ENCODE measurements at places on chromosomes 13 and 19. TPM values are rescaled to one million over a fixed set of nuclear protein-coding genes. Genes with fewer than 3 reads are reported as not detected.

Gene ZNF274
- total RNA-seq = 15.3 TPM

Gene SIGLEC7
- not detected for total RNA-seq

Gene IGFL3
- 0.32 TPM for total RNA-seq

Gene ZNF565
- total RNA-seq = 5.5 TPM

Gene WASF3
- total RNA-seq = 14.0 TPM

Gene ZNF836
- 3.5 TPM for total RNA-seq

Gene ZNF667
- total RNA-seq = 1.8 TPM

Gene IL4I1
- 8.2 TPM for total RNA-seq

Gene ZNF850
- 3.9 TPM for total RNA-seq

Gene CD70
- total RNA-seq = not detected

Gene OSCAR
- not detected for total RNA-seq

Gene MIPEP
- 15.8 TPM for total RNA-seq

Gene CCDC8
- 6.2 TPM for total RNA-seq

Gene CKM
- not detected for total RNA-seq

Gene PODNL1
- not detected for total RNA-seq

Gene SLITRK6
- not detected for total RNA-seq

Gene CAPN12
- not detected for total RNA-seq

Gene SEMA6B
- 71.8 TPM for total RNA-seq

Gene ZNF554
- total RNA-seq = 2.6 TPM

Gene LTBP4
- 19.2 TPM for total RNA-seq

Gene C2CD4C
- total RNA-seq = 1.6 TPM

Gene SELENOV
- total RNA-seq = not detected

Gene ARMC6
- 45.5 TPM for total RNA-seq

Gene LGALS7B
- not detected for total RNA-seq

Gene ESD
- total RNA-seq = 76.7 TPM

Gene SLC27A1
- total RNA-seq = 7.8 TPM

Gene ZNF302
- 14.7 TPM for total RNA-seq

Gene PCDH20
- not detected for total RNA-seq

Gene UBAC2
- 40.6 TPM for total RNA-seq

Gene FXYD7
- total RNA-seq = not detected

Gene SULT2A1
- total RNA-seq = not detected

Gene PLIN4
- not detected for total RNA-seq

Gene CYP4F8
- not detected for total RNA-seq

Gene MAP1S
- 24.6 TPM for total RNA-seq

Gene PEAK3
- not detected for total RNA-seq

Gene PRTN3
- total RNA-seq = not detected

Gene MEIS3
- 0.46 TPM for total RNA-seq

Gene LSR
- total RNA-seq = 0.32 TPM

Data from epithelial cell of umbilical artery (primary cell).